ENCODE measurements at places on chromosomes 2 and 18. TPM values are rescaled to one million over a fixed set of nuclear protein-coding genes. Genes with fewer than 3 reads are reported as not detected.

HMSD gene
- 0.60 TPM for total RNA-seq

UGT1A10 gene
- not detected for total RNA-seq

LRRC30 gene
- not detected for total RNA-seq

NDUFS1 gene
- total RNA-seq = 67.0 TPM

FAHD2A gene
- 17.7 TPM for total RNA-seq

IL1R2 gene
- total RNA-seq = 38.3 TPM

FOXI3 gene
- total RNA-seq = not detected

TCF4 gene
- 108 TPM for total RNA-seq

PRKRA gene
- 69.9 TPM for total RNA-seq

FEV gene
- not detected for total RNA-seq

ACVR1C gene
- 1.1 TPM for total RNA-seq

SAG gene
- total RNA-seq = not detected

SH2D6 gene
- total RNA-seq = not detected
